Epithelial cell of esophagus (primary cell): ENCODE measurements at places on chromosomes 2 and 18.
A peak's percentile ranks its signal among the peaks of the same experiment; 100 is the strongest.

DNA sequence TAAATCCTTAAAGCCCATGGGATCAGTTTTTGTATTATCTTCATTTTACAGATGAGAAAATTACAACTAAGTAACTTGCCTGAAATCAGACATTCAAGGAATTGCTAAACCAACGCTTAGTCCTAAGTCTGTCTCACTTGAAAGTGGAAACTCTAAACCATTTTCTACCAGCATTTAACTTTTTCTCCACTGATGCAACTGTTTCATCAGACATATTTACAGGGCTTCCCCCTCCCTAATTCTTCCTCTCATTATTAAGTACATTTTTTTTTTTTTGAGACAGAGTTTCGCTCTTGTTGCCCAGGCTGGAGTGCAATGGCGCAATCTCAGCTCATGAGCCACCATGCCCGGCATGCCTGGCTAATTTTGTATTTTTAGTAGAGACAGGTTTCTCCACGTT, 88.6 kb downstream of the ACVR1C start:
- no peak for DNase-seq

DNA sequence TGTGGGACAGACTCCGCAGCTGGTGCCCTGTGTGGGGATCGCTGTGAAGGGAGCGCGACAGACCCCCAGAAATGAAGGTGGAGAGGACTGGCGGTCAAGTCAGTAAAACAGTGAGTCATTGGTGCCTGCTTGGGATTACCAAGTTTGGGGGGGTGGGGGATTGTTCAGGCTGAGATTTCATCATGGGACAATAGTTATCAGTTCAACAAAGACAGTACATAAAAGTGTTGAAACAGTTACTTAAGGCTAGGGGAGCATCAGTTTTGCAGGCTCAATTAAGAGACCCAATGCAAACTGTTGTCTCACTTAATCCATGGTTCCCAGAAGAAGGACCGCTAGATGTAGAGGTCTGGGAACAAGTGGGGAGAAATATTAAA, 42.4 kb upstream of the PDK1 start:
- DNase-seq, result no peak

- no peak for DNase-seq
These were observed 45.4 kb downstream of the ASXL2 start for GRCh38 chr2:25832897-25833296.

GRCh38 chr2:241432824-241433448, 75.4 kb downstream of the STK25 start:
- no peak for DNase-seq

DNA sequence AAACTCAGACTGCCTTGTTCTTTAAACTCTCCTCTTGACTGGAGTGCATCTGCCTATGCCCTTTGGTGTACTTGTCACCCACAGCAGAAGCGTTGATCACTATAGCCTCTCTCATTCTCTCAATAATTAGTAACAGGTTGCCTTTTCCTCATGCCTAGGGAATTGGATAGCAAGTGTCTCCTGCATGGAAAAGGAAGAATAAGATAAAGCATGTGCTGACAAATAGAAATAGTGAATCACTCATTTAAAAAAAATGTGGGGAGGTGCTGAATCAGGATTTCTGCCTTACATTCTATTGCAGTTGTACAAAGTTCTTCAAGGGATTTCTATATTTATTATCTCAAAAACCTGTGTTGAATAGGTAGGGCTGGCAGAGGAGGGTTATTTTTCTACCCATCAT, 323.0 kb downstream of the TXNL1 start:
- peak; percentile 75 for DNase-seq
